ENCODE measurements at places on chromosomes 16 and 17.

DNA sequence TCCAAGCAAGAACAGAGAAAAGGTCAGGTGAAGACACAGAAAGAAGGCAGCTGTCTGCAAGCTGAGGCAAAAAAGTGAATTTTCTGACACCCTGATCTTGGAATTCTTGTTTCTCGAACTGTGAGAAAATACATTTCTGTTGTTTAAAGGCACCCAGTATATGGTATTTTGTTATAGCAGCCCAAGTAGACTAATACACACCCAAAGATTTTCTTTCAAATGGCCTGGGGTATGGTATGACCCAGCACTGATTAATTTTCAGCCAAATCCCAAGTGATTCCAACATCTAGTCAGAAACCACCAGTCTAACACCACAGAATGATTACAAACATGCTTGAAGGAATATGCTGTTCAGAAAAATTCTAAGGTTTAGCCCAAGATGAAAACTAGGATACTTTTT is 36.8 kb downstream of the TRIM37 start:
- DNase-seq: no peak

- DNase-seq: no peak
These were observed 5.3 kb downstream of the RPL13 start for GRCh38 chr16:89565506-89566372.

DNA sequence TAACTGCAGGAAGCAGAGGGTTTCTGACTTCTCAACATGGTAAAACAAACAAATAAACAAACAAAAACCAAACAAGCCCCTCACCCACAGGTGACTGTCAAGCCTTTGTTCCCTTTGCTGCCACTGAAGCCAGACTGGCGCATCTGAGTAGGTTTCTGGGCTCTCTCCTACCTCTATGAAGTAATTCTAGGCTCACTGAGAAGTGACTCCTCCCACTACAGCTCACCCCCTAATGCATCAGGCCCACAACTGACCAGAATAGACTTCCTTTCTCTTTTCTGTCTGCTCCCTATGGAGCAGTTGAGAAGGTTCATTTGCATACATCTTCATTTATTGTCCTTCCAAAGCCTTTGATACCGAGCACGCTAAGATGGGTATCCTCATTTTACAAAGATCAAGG is 77.0 kb upstream of the CCL2 start:
- no peak for DNase-seq

DNA sequence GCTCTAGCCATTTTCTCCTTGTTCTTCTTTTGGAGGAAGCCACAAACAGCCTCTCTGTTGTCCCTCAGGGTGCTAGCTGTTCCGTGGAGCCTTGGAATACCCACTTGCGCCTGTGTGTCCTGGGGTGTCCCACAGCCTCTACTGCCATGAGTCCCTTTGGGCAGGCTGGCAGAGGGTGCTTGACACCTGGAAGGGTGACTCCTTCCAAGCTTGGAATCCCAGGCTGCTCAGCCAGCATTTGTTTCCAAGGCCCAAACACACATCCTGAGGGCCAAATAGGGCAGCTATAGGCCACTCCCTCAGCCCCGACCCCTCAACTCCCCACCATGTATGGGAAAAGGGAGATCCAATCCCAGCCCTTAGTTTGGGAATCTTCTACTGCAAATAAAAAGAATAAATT is 14.9 kb downstream of the ZNHIT3 start:
- DNase-seq: no peak

DNA sequence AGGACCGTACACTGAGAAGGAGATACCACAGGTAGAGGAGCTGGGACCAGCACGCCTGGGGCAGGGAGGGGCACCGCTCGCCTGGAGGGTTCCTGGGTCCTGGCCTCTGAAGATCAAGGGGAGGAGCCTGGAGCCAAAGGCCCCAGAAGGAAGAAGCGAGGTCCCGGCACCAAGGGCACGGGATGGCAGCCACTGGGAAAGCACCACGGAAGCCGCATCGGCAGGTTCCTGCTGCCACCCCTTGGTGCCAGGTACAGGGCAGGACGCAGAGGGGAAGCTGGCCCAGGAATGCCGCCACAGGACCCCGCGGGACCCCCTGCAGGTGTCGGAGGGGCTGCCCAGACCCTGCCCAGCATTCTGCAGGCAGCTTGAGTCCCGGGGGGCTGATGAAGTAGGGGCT is 42.5 kb upstream of the CBFA2T3 start:
- no peak for DNase-seq

- no peak for DNase-seq
These were observed 16.0 kb downstream of the SMIM36 start for GRCh38 chr17:55495239-55495638.

- peak; percentile 58 for DNase-seq
These were observed 48.6 kb upstream of the ZNF469 start for GRCh38 chr16:88333848-88334777.

GRCh38 chr16:57628008-57628781 is at the start of gene ADGRG1:
Gene ADGRG1 (plus strand): TSS chr16:57628630. CDS start chr16:57650288, 21,658 bp downstream.
- DNase-seq: peak; percentile 99

DNA sequence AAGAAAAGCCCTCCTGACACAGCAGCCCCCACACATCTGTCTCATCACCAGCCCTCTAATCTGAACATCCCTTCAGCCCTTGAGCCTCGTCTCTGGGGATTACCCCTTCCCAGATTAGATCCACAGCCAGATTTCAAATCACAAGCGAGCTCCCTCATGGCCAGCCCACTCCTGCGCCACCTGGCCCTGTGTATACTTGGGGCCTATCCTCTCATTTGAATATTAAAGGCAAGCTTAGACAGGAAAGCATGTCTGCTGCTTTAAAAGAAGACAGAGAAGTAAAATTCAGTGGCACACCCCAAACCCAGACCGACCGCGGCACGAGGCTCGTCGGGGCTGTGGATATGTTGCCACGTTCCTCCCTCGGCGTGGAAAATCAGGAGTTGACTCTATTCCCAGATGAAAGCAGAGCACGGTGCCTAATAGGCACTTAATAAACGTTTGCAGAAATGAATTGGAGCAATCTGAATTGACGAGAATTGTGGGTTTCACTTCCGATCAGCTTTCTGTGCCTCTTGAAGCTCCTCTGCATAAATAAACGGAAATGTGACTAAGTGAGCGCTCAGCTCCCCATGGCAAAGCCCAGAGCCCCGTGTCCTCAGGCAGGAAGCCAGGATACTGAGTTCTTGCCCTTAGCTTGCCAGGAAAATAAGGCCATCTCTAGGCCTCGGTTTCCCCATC is 108.0 kb downstream of the CCDC182 start:
- DNase-seq: no peak

DNA sequence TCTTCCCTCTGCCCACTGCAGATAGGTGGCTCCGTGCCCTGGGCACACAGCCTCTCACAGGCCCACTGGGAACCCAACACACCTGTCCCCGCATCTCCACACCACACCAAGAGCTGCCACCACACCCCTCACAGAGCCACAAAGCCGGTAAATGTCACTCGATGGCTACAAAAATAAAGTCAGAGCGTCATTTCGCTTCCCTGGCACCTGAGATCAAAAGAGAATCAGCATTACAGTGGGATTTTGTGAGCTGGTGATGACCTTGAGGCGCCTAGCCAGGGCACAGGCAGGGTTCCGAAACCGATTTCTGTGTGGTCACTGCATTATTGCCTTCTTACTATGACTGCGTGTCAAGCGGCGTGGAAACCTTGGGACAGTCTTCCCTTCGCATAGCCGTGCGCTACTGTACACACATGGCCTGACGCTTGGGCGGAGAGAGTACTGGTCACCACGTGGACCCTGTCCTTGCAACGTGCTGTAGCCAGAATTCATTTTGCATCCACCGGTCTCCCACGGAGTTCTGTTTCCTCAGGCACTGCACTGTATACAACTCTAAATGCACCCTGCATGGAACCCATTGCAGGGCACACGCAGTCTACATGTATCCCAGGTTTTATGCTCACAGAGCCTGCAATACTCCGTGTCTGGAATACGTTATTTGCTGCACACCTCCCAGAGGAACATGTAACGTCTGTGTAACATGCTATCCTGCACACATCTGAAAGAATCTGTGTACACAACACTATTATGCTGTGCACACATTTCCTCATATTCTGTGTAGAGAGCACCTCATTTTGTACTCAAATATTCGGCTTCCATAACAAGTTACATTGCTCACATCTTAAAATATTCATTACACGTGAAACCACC is 5.8 kb upstream of the FOXF1 start:
- DNase-seq: no peak

DNA sequence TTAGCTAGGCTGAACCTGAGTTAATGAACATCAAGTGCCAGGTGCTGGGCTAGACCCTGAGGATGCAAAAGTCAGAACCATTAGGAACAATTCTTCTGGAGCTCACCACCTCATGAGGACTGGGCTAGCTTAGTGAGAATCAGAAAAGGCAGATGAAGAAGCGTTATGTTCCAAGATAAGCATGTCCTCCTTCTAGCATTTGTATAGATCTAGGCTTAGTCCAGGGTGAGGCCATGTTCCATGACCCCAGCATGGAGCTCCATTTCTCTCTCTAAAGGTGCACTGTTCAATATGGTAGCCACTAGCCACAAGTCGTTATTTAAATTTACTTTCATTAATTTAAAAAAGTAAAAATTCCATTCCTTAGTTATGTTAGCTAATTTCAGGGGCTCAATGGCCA is 365.3 kb upstream of the CCL2 start:
- DNase-seq: no peak

GRCh38 chr17:44859701-44860100 is 12.0 kb downstream of the HIGD1B start:
- DNase-seq: no peak

GRCh38 chr17:73566905-73567782 is 77.1 kb downstream of the SDK2 start:
- no peak for DNase-seq

DNA sequence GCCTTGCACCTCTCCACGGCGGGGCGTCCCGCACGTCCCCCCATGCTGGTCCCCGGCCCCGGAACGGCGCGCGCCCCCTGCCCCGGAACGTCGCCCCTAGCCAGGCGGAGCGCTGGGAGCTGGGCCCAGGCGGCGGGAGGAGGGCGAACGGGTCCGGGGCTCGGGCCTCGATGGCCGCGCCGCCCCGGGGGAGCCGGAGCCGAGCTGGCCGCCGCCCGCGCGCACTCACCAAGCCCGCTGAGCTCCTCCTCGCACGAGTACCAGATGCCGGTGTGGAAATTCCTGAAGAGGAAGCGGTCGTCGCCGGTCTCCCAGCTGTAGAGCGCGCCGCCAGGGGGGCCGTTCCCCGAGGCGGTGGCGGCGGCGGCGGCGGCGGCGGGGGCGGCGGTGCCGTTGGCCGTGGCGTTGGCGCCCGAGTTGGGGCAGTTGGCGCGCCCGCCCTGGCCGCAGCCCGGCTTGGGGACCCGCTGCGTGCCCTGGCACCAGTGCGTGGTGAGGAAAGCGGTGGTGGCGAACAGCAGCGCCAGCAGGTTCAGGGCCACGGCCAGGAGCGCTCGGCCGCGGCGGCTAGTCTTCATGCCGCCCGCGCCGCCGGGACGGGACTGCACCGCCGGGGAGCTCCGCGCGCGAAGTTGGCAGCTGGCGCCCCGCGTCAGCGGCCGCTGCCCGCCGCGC is 530 bp downstream of the GSG1L start:
- DNase-seq: no peak

DNA sequence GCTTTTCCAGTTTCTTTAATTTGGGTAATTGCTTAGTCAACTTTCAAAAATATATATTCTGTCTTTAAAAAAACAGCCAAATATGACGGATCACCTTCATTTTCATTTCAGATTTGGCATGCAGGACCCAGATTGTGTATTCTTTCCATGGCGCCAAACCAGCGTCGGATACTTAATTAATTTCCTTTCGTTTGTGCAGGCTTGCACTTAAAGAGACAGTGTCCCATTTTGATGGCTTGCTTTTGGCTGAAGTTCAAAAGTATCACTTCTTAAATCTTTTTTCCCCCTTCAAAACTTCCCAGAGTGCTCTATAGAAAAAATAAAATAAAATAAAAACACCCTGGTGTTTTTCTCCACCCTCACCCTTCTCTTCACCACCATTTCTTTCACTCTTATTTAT is 394.5 kb upstream of the SOX9 start:
- DNase-seq: no peak

- DNase-seq: no peak
These were observed 70.1 kb downstream of the KCNJ2 start for GRCh38 chr17:70239391-70239826.

DNA sequence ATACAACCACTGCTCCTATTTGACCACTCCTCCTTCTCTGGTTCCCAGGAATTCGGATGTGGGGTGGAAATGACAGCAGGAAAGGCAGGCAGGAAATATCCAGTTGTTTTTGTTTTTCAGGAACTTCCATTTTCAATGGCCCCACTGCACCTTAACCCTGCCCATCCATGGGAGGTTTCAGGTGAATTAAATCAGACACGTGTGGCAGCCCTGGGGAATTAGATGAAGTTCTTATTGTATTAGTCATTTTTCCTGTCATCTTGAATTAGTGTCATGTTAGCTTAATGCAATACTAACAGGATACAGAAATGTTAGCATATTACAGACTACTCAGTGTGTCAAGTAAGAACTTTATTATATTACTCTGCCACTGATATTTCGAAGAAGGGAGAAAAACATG is 146.4 kb downstream of the CHD9NB start:
- no peak for DNase-seq

DNA sequence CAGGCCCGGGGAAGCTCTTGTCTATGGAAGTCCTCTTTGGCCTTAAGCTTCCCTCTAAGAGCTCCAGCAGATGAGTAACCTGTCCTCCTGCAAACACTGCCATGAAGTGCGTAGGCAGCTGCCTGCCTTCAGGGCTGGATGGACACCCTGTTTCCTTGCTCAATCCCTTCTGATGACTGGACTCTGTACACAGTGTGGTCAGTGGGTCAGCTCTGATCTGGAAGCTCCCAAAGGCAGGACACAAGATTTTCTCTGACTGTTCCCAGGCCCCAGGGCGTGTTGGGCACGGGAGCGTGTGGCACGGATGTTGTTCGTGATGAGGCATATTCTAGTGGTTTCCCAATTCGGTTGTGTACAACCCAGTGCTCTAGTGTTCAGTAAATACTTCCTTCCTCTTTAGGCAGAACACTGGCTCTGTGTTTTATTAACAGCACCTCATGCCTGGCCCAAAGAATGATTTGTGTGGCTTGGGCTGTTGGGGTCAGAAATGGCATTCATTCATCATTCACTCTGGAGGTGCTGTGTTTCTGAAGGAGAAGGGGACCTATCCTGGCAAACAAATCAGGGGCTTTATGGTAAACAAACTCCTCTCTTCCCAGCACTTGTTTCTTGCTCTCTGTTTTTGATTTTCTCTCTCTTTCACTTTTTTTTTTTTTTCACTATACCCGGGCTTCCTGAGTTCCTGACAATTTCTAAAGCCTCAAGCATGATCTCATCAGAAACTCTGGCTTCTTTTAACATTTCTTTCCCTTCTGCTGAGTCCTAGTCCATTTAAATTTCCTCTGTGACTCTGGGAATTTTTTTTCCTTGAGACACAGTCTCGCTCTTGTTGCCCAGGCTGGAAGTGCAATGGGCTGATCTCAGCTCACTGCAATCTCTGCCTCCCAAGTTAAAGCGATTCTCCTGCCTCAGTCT is 12.0 kb upstream of the RNF157 start:
- DNase-seq: peak; percentile 38

- no peak for DNase-seq
These were observed 65.2 kb downstream of the KSR1 start for GRCh38 chr17:27521281-27522027.

DNA sequence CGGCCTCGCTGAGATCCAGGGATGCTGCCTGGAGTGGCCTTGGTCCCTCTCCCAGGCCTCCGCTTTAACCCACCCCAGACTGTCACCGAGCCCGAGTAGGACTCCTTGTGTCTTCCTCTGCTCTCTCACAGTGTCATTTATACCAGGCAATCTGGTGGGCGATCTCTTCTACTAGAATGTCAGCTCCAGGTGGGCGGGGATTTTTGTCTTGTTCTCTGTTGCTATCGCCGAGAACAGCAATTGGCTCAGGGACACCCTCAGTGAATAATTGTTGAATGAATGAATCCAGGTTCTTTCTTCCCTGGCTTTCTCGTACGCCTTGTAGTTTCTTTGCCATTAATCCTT is 591 bp downstream of the DHX38 start:
- no peak for DNase-seq

GRCh38 chr17:16459855-16460550 is 32.0 kb downstream of the LRRC75A start:
- peak; percentile 71 for DNase-seq
